ENCODE measurements at places on chromosomes 16 and 17.

GRCh38 chr16:78072275-78072674 lies 27.2 kb upstream of the WWOX start:
- no peaks in the 10 kb centered on the region for H3K36me3 ChIP-seq
- H3K4me1 ChIP-seq: no peaks in the 10 kb centered on the region
- H3K27ac ChIP-seq: no peak overlapping the region
- peaks cover 6% of the 10 kb centered on the region for H3K27me3 ChIP-seq
- peak; percentile 59 for DNase-seq

DNA sequence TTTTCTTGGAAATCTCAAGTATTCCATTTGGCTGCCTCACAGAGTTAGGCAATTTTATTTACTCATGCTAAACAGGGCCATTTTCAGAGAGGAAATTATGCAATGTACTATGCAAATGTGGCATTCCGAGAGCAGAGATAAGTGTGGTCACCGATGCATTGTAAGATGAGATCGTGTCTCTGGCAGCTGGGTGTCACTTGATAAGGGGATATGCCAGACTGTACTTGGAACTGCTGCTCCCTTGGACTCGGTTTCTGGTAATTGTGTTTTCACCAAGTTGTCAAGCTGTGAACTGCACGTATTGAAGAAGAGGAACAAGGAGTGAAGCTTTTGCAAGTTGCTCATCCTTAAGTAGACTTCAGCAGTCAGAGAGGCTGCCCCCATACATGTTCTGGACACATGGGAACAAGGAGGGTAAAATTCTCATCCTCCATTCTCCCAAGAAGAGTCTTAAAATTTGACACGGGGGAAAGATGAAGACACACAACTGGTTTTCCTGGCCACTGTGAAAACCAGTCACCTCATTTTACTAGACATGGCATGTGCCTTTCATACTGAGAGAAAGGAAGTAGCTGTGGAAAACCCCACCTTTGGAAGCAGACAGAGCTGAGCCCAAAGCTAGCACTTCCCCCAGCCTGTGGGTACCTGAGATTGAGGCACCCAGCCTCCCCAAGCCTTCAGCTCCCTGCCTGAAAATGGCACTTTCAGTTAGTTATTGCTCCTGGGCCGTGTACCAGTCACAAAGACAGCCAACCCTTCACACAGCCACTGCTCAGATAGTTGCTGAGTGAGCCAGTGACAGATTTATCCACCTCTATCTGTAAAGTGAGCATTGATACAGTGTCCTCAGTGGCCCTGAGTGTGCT lies 150.7 kb downstream of the SOCS1 start:
- H3K4me3 ChIP-seq: no peak overlapping the region
- no peak for DNase-seq
- H3K27ac ChIP-seq: peak overlapping the region; percentile 83
- no peaks in the 10 kb centered on the region for H3K27me3 ChIP-seq

- peak overlapping the region; percentile 89 for H3K4me3 ChIP-seq
- no peaks in the 10 kb centered on the region for H3K27me3 ChIP-seq
- peak overlapping the region; percentile 91 for H3K27ac ChIP-seq
- H3K36me3 ChIP-seq: peaks cover 20% of the 10 kb centered on the region
- peaks cover 57% of the 10 kb centered on the region for H3K4me1 ChIP-seq
- DNase-seq: peak; percentile 37
Measured at GRCh38 chr16:66936462-66936861, 1.1 kb downstream of the CES2 start.

GRCh38 chr17:81802048-81802758 lies 1.7 kb upstream of the GCGR start:
- DNase-seq: no peak
- peaks cover 34% of the 10 kb centered on the region for H3K4me1 ChIP-seq
- no peaks in the 10 kb centered on the region for H3K36me3 ChIP-seq
- no peak overlapping the region for H3K27ac ChIP-seq
- H3K27me3 ChIP-seq: peaks cover 78% of the 10 kb centered on the region

- H3K4me3 ChIP-seq: no peak overlapping the region
- H3K27ac ChIP-seq: no peak overlapping the region
Measured at GRCh38 chr16:26491101-26491670, 575.5 kb upstream of the C16orf82 start.

DNA sequence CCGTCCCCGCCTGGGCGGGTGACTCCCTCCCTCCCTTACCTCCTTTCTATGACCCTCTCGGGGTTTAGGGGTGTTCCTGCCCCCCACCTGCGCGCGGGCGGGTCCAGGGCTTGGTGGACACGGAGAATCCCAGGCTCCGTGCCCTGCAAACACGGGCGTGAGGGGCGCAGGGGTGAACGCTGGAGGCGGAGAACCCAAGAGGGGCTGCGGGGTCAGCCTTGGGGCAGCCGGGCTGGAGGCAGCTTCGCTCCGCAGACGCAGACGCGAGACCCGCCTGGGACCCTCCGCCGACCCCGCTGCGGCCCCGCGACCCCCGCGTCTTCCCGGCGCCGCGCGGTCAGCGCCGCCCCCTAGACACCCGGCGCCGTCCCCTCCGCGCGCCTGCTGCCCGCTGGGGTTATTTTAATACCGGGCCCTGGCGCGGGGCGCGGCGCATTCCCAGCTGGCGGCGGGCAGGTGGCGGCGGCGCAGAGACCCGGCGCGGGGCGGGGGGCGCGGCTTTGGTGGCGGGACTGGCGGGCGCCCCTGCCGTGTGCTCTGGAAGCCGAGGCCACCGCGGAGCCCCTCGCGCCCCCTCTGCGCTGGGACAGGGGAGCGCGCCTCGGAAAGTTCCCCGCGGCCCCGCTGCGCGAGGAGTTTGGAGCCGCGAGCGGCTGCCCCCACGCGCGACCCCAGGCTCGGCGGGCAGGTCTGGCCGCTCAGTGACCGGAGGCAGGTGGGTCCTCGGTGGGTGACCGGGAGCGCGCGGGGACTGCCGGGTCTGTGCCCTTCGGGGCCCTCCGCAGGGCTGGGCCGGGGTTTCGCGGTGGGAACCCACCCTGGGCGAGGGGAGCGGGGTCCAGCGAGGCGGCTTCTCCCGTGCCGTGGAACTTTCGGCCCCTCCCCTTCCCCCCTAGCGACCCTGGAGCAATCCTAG lies at the start of gene UTS2R:
UTS2R (plus strand) TSS at position 433 of the 916 bp plus-strand sequence. CDS start 2,560 bp downstream, outside the sequence.
- H3K27ac ChIP-seq: no peak within 1 kb of the TSS
- no peaks in the 10 kb centered on the region for H3K36me3 ChIP-seq
- peak within 1 kb of the TSS; percentile 2 for H3K4me3 ChIP-seq
- H3K27me3 ChIP-seq: peaks cover 17% of the 10 kb centered on the region
- DNase-seq: no peak
